ENCODE measurements at places on chromosomes 16 and 17.

- DNase-seq = peak; percentile 58
These were observed 2.0 kb upstream of the YPEL2 start for GRCh38 chr17:59329176-59330052.

- DNase-seq = no peak
These were observed 281.8 kb downstream of the HAPSTR1 start for GRCh38 chr16:9372934-9373890.

DNA sequence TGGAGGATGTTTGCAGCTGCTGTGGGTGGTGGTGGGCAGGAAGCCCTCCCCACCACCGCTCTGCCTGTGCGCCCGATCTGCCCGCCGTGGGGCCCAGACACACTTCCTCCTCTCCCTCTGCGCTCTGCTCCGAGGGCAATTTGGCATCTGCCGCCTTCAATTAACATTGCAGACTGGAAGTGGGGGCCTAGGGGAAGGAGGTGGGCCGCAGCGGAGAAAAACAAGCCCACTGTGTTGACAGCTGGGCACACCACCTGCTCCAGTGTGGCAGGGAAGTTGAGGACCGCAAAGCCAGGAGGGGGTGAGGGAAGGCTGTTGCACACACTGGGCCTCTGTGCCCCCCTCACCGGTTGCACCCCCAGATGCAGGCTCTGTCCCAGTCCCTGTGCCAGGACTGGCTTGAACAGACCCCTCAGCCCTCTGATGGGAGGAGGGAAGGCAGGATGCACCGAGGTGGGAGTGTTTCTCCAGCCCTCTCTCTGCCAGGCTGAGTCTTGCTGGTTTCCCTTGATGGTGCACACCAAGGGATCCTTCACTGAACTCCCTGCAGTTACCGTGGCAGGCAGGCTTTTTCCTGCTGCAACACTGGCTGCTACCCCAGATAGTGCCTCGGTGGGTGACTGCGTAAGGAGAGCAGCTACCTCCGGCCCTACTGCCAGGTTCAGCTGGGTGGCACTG lies 72.8 kb upstream of the MED9 start:
- DNase-seq = peak; percentile 51

DNA sequence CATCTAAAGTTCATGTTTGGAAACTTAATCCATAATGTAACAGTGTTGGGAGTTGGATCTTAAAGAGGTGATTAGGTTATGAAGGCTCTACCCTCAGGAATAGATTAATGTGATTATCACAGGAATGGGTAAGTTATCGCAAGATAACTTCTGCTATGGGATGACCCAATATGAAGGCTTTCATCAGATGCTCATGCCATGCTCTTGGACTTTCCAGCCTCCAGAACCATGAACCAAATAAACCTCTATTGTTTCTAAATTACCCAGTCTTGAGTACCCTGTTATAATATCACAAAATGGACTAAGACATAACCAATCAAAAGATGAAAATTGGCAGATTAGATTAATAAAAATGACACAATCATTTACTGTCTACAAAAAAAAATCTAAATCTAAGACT lies 906.9 kb upstream of the SOX9 start:
- no peak for DNase-seq

- no peak for DNase-seq
These were observed 396.6 kb upstream of the ASIC2 start for GRCh38 chr17:33689725-33690124.

DNA sequence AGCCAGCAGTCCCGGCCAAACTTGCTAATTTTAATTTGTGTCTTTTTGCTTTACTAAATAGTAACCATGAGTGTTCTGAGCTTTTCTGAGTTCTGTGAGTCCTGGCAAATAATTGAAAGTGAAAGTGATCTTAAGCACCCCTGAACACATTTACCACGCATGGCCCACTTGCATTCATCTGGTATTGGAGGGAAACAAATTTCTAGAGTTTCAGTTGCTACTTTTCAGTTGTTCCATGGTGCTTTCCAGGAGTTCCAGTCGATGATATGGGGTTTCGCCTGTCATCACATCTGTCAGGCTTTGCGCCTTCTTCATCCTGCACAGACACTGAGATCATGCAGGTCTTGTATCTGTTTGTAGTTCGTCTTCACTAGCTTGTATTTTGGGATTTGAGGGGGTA lies 44.1 kb downstream of the CRLF3 start:
- no peak for DNase-seq

DNA sequence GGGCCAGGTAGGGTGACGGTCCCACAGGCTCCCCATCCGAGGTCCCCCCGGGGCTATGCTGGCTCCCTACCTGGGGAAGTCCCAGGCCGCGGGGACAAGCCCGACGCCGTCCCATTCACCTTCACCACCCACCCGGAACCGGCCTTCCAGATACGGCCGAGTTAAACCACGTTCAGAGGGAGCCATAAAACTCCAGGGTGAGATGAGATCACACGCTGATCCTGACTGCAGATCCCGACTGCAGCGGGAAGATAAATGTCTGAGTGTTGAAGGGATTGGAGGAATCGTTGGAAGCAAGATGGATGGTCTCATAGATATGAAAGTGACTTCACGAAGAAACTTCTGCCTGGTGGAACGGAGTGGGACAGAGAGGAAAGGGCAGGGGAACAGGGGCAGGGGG lies 13.6 kb upstream of the C1QTNF8 start:
- no peak for DNase-seq

DNA sequence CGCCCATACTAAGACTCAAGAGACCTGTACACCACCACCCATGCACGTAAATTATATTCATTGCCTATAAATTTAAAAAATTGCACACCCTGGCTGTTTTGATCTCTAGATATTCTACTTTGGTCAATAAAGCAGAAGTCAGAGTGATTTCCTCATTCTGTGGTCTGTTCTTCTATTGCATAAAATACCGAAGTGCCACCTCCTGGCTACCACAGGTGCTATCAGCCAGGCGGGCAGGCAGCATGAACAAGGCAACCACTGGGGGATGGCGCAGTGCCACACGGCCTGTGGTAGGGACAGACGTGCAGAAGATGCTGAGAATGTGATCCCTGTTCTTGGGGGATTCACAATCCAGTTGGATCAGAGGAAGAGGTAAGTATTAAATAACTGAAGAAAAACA lies 122.3 kb downstream of the CDK5R1 start:
- DNase-seq = peak; percentile 73

GRCh38 chr17:49443862-49444261 lies 29.2 kb upstream of the PHB1 start:
- no peak for DNase-seq

DNA sequence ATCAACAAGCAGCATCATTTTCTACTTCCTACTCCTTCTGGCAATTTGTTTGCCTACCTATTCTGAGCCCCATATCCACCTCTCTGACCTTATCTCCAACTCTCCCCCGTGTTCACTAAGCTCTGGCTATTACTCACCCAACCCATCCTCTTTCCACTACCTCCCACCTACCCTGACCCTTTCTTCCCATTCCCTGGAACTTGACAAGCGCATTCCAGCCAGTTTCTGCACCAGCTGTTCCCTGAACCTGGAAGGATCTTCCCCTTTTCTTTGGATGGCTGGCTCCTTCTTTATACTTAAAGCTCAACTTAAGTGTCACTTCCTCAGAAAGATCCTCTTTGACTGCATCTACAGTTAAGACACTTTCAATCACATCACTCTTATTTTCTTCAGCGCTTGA lies 2.2 kb downstream of the DCUN1D3 start:
- DNase-seq = no peak

DNA sequence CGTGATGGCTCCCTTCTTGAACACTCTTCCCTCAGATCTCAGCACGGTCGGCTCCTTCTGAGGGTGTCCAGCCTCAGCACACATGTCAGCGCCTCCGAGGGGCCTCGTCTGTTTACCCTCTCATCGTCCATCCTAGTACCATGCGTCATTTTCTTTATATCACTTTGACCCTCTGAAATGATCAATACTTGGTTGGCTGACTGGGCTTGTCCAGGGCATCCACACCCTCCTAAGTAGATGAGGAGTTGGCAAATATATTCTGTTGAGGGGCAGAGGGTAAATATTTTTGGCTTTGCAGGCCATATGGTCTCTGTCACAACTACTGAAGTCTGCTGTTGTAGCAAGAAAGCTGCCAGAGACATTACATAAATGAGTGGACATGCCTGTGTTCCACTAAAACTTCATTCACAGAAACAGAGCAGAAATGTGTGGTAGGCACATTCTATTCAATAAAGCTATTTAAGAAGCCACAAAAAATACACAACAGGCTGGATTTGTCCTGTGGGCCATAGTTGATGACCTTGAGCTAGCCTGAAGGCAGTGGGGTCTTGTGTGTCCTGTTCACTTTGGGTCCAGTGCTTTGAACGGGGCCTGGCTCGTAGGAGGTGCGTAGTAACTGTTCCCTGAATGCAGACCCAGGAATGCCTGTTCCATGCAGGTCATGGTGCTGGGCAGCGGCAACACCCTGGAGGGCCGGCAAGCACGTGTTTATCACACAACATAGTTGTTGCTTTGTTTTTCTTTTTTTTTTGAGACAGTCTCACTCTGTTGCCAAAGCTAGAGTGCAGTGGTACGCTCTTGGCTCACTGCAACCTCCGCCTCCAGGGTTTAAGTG lies 185.8 kb downstream of the SNX29 start:
- DNase-seq = no peak

- no peak for DNase-seq
These were observed 9.9 kb downstream of the ITPRIPL2 start for GRCh38 chr16:19123535-19124178.

- no peak for DNase-seq
These were observed 82.8 kb downstream of the SNX29 start for GRCh38 chr16:12059216-12059769.

- DNase-seq = no peak
These were observed 18.2 kb upstream of the BHLHA9 start for GRCh38 chr17:1251866-1252608.

DNA sequence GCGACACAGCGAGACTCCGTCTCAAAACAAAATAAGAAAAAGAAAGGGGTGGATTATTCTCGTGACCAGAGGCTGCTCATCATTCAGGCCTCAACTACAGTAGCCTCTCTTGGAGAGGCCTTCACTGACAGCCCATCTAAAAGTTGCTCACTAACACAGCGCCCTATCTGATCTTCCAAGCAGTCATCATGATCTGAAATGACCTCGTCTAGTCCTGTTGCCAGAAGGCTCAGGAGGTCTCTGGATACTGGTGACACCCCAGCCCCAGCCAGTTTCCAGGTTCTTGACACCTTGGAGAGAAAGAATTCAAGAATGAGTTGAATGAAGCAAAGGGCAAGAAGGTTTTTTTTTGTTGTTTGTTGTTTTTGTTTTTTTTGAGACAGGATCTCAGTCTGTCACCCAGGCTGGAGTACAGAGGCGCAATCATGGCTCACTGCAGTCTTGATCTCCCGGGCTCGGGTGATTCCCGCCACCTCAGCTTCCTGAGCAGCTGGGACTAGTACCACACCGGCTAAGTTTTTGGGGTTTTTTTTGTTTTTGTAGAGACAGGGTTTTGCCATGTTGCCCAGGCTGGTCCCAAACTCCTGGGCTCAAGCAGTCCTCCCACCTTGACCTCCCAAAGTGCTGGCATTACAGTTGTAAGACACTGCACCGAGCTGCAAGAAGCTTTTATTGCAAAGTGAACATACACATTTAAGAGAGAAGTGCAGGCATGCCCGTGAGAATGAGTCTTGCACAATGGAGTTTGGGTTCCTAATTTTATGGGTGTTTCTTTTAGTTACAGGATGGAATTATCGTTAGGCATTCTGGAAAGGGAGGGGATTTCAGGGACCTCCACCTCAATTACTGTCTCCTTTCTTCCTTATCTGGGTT lies 2.7 kb upstream of the ZC3H7A start:
- peak; percentile 73 for DNase-seq

DNA sequence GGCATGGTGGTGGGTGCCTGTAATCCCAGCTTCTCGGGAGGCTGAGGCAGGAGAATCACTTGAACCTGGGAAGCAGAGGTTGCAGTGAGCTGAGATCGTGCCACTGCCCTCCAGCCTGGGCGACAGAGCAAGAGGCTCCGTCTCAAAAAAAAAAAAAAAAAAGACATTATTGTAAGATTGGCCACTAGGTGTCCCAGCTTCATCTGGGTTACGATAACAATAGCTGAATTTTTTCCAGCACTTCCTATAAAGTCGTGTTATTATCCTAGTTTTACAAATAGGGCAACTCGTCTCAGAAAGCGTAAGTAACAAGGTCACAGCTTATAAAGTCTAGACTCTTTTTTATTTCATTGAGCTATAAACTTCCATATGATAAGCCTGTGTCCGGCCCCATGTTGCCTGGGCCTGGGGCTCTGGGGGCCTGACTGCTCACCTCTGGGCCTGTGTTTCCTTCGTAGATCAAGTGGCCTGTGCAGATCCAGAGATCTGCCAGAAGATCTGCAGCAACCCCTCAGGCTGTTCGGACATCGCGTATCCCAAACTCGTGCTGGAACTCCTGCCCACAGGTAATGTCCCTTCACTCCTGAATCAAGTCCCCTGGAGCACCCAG lies 60.5 kb downstream of the SLC5A11 start:
- no peak for DNase-seq

DNA sequence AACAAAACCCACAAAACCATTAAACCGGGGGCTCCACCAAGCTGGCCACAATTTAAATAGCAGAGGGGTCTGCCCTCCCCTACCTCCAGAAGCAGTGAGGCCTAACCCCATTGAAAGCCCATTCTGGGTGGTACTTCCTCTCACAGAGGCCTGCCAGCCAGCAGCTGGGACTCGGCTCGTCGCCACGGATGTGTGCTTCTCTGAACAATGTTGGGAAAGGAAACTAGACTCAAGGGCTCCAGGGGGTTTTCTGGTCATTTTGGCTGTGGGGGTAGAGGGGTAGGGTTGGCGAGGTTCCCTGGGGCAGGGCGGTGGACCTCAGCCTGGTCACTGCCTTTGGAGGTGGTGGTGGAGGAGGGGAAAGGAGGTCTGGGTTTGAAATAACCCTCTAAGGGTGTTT lies 4.7 kb upstream of the PLCG2 start:
- DNase-seq = no peak

- peak; percentile 17 for DNase-seq
These were observed 3.7 kb upstream of the CDK3 start for GRCh38 chr17:75996665-75997590.
